ENCODE measurements at places on chromosomes 12 and 14.

- DNase-seq, result no peak
These were observed 11.7 kb upstream of the SERPINA6 start for GRCh38 chr14:94334872-94335271.

GRCh38 chr12:104724992-104725585 is 233.0 kb downstream of the SLC41A2 start:
- no peak for DNase-seq

- no peak for DNase-seq
These were observed 490 bp downstream of the PRORP start for GRCh38 chr14:35122696-35123387.

- no peak for DNase-seq
These were observed 10.6 kb upstream of the LBHD2 start for GRCh38 chr14:103073367-103073875.

GRCh38 chr12:16349131-16349460 is 1.7 kb downstream of the MGST1 start:
- no peak for DNase-seq

DNA sequence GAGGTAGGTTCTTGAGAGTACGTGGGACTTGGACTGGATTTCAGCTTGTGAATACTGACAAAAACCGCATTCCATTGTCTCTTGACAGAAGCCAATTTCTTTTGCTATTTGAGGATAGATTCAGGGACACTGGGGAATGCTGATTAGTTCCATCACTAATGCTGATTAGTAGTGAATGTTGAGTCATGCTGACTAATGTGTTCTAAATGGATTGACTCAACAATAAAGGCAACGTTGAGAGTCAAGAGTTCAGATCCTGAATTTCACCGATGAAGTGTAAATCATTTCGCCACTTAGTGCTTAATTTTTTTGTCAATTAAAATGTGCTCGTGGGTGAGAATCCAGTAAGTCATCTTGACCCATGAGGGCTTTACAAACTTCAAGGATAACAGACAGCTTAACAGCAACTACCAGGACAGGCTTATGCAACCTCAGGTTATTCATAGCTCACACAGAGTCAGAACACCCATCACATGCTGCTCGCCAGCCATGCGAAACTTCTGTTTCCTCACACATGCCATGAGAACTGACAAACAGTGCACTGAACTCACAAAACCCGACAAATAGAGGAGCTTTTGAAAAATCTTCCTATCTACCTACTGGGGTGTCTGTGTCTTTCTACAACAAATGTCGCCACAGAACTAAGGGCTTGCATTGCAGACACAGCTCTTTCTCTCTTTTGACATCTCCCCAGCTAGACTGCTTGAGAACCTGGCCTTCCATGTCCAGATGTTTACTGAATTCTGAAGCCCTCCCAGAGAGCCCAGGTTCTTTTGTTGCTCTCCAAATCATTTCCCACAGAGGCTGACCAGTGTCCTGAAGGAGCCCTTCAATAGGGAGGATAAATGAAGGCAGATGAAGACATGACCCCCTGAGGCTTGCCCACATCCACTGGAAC is 316.4 kb downstream of the ZFP36L1 start:
- DNase-seq, result no peak

GRCh38 chr12:82225871-82226270 is 132.3 kb downstream of the CCDC59 start:
- DNase-seq, result no peak

- no peak for DNase-seq
These were observed 65.1 kb upstream of the ETV6 start for GRCh38 chr12:11584221-11584855.

- no peak for DNase-seq
These were observed 273.9 kb upstream of the MIS18BP1 start for GRCh38 chr14:45526715-45527549.

DNA sequence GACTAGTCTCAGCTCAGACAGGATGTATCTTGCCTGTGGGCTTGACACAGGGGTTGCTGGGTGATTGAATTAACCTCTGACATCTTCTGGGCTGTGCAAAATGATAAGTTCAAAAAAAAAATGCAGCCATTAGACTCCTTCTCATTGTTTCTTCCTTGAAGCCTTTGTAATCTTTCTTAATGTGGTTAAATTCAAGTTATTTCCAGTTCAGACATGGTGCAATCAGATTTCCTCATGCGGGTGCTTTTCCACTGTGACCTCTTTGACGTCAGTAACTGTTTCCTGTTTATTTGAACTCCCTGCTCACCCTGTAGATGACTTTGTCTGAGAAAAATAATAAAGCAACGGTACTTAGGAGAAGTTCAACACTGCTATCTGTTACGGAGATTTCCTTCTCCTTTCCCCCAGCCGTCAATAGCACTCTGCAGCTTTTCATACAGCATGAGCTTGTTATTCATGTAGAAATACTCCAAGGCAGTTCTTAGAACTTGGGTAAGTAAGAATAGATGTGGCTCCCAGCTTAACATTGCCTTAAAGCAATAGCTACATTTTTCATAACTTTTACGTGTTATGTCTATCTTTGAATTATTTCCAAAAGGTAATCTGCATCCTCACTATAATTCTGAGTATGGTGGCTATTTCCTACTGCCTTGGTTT is 155.5 kb downstream of the PRKCH start:
- no peak for DNase-seq

- no peak for DNase-seq
These were observed 7.7 kb downstream of the TNFAIP2 start for GRCh38 chr14:103130965-103131364.

GRCh38 chr12:128567730-128568129 is 256.0 kb downstream of the SLC15A4 start:
- no peak for DNase-seq

GRCh38 chr12:101777978-101778377 is 38.7 kb upstream of the SYCP3 start:
- DNase-seq, result no peak

- DNase-seq, result no peak
These were observed 125.7 kb upstream of the DIO3 start for GRCh38 chr14:101435546-101435945.

- no peak for DNase-seq
These were observed 143.8 kb upstream of the DAAM1 start for GRCh38 chr14:59044707-59045106.

DNA sequence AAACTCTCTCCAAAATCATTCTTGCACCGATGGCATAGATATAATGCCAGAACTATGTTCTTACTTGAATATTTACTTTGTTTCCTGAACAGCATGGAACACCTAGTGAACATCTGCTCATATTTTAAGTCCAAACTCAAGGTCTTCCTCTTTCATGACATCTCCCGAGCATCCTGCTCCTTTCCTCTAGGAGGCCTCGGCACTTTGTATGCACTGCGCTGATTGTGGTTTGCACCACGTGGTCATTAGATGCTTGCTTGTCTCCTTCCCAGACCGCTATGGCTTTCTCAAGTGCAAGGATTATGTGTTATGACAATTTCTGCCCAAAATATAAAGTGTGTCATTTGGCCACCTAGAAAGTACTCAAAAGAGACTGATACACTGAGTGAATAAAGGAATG is 912.0 kb downstream of the GALC start:
- no peak for DNase-seq

DNA sequence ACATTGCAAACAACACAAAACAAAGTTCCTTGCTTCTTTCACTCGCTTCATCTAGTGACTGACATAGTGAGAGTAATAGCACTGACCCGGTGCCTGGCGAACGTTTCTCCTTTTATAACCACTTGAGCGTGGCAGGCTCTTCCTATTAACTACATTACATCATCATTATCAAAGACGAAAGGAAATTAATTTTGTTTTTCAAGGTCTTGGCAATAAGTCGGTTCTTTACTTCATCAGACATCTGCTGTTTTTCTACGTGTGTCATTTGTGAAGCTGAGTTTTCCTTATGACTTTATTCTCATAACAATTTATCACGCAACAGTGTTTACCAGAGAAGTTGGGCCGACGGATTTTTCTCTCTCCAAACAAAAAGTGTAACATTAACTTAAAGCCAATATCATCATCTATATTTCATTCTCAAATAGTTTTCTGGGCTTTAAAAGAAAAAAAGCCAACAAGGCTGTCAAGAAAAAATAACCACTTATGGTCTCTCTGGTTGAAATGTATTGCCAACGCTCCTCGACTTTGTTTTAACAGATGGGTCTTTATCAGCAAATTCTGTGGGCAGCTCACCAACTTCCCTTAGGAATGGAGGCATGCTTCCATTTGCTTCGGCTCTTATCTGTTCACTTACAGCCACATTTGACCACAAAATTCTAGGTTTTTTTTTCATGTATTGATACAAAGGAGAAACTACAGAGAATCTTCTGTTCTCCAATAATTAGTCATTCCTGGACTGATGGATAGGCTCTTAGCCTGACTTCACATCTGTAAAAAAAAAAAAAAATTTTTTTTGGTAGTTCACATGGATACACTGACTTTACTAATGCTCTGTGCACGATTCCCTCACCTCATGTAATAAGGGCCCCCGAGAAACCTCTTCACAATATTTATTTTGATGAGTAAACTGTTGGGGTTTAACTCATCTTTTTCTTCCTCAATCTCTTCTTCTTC is 97.1 kb upstream of the CDKN3 start:
- DNase-seq, result no peak

GRCh38 chr12:94147387-94147990 is 888 bp upstream of the PLXNC1 start:
- DNase-seq, result no peak

DNA sequence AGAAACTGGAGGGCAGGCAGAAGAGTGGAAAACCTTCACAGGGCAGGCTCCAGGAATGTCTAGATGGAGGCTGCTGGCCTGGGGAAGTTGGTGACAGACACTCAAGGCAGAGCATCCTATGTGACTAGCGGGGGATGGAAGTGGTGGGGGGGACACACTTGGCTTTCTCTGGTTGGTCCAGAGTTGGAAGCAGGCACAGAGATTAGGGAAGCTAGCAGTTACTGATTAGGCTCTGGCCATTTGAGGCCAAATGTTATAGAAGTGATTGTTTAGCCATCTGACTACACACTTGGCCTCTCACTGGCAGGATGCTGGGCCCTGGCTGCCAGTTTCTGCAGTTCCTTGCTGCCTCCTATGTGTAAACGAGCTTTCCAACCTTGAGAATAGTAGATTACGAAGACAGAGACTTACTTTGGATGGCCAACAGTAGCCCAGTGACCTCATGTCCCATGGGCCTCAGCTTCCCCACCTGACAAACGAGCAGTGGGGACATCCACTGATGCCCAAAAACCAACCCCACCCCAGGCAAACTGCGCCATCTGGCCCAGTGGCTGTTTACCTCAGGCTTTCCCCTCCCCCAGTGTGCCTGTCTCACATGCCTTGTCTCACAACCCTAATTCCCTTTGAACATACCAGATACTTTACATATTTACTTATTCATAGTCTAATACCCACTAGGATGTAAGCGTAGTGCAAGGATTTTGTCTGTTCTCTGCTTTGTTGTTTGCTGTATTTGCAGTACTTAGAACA is 102.7 kb downstream of the PAPLN start:
- no peak for DNase-seq

DNA sequence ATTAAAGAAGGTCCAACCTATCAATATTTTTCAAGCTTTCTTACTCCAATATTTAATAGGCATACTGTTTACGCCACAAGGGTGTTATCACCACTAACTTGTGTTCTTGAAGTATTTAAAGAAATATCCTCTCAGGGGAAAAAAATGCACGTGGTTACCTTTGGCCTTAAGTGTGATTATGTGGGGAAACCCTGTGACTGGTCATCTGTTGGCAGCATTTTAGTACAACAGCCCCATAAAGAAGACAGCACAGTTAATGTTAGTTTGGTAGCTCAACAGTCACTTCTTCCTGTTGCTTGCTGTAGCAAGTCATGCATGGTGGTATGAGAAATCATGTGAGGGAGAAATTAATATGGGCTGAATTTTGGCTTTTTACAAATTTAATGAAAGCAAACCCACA is 1021.5 kb upstream of the TMEM132C start:
- DNase-seq, result no peak

DNA sequence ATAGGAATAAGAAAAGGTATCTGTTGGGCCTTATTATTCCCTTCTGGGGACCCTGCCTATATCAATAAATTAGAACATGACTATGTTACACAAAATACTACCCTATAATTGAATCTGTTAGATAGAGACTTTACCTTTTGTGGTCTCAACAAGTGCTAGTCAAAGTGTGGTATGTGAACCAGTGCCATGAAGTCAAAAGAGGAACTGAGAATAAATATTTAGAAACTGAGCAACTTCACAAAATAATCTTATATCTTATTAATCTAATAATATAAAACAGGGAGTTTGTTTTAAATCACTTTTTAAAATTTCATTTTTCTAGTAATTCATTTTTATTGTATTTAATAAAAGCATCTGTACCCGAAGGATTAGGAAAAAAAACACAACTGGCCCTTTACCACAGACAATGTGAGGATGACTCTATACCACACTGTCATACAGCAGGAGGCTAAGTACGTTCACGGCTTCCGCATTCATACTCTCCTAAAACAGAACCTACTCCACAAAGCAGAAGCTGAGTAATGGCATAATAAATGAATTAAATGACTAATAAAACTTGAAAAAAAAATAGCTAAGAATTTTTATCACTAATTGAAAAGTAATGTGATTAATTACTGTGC is 42.1 kb downstream of the SEC23A start:
- no peak for DNase-seq

- no peak for DNase-seq
These were observed 26.6 kb upstream of the RTRAF start for GRCh38 chr14:51962711-51963110.

DNA sequence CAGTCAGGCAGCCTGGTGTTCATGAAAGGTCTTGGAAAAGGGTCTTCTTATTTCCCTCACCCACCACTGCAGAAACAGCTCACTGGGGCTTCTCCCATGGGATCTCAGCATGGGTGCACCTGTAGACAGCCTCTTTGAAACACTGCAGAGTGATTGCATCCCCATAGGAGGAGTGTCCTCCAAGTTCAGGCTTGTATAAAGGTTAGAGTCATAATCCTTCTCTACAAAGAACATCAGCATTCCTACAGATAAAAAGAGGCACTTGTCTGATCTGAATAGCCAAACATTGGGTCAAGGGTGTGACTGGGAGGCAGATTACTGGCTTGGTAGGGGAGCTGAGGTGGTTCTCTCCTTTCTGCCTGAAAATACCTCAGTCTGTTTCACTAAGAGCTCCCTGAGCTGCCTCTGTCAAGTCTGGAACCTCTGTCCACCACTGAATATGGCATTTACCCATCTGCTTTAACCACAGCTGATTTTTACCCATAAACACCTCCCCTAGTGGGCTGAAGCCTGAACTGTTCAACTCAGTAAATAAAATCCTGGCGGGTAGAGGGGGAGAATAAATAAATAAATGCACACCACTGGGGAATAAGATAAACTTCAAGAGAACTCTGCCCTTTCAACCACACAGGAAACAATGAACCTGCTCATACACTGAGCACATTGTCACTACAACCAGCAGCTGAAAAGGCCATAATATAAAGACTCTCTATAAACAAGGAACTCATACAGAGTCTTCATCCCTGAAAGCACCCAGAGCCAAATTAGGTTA is 120.7 kb upstream of the SCAF11 start:
- DNase-seq, result no peak

- peak; percentile 66 for DNase-seq
These were observed 24.1 kb downstream of the CKAP4 start for GRCh38 chr12:106223485-106224354.

GRCh38 chr14:20400589-20400964 is 12.7 kb downstream of the TEP1 start:
- DNase-seq, result no peak

All from stimulated activated CD4-positive, alpha-beta T cell treated with anti-CD3 and anti-CD28 coated beads, Interleukin-12 subunit alpha, Interleukin-12 subunit beta, amount 100 ng/mL, for 24 hours (primary cell).